Activated CD4-positive, alpha-beta T cell treated with anti-CD3 and anti-CD28 coated beads, Interleukin-2, amount 10 ng/mL, durations not matched to agents 7 days and 5 days (primary cell): ENCODE measurements at places on chromosomes 6 and 20. TPM values are rescaled to one million over a fixed set of nuclear protein-coding genes. Genes with fewer than 3 reads are reported as not detected.

GNAS-AS1 gene
- total RNA-seq = 0.96 TPM

DNA sequence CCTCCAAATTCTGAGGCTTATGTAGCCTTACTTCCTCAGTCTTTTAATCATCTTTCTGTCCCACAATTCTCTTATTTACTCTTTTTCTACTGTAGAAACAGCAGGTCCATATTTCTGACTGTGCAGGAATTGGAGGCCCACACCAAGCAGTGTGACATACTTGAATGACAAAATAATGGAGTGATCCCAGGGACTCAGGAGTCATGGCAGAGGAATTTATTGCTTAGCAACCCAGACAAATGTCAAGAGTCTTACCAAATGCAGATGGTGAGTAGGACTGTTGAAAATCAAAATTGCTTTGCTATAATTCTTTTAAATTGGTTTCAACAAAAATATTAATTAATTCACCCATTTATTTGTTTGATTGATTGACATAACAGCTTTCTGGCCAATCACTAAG is 59.9 kb downstream of the HTR1B start:
- H3K4me1 ChIP-seq = no peaks in the 10 kb centered on the region
- no peaks in the 10 kb centered on the region for H3K27me3 ChIP-seq
- no peak overlapping the region for H3K27ac ChIP-seq
- no peak for DNase-seq
- no peak overlapping the region for H3K4me3 ChIP-seq

EPB41L1 gene
- not detected for total RNA-seq

PRSS35 gene
- total RNA-seq = not detected

GRCh38 chr6:79602859-79603258 is 28.3 kb upstream of the SH3BGRL2 start:
- peaks cover under 1% of the 10 kb centered on the region for H3K27me3 ChIP-seq
- H3K36me3 ChIP-seq = no peaks in the 10 kb centered on the region
- H3K27ac ChIP-seq = no peak overlapping the region
- no peak for DNase-seq
- H3K4me3 ChIP-seq = no peak overlapping the region

HLA-DMB gene
- 8.5 TPM for total RNA-seq

SPTLC3 gene
- total RNA-seq = 1.1 TPM

- no peaks in the 10 kb centered on the region for H3K27me3 ChIP-seq
- H3K4me3 ChIP-seq = no peak overlapping the region
- no peaks in the 10 kb centered on the region for H3K4me1 ChIP-seq
- no peaks in the 10 kb centered on the region for H3K36me3 ChIP-seq
- no peak for DNase-seq
Measured at GRCh38 chr6:134065706-134066105, 13.3 kb upstream of the SLC2A12 start.

- no peak overlapping the region for H3K27ac ChIP-seq
- no peak overlapping the region for H3K4me3 ChIP-seq
- H3K4me1 ChIP-seq = no peaks in the 10 kb centered on the region
- no peaks in the 10 kb centered on the region for H3K36me3 ChIP-seq
Measured at GRCh38 chr6:141303907-141304306, 828.8 kb upstream of the GJE1 start.

GRCh38 chr6:156994215-156995076 is 217.3 kb downstream of the ARID1B start:
- no peak overlapping the region for H3K27ac ChIP-seq
- H3K4me3 ChIP-seq = no peak overlapping the region
- H3K4me1 ChIP-seq = no peaks in the 10 kb centered on the region

TCP11 gene
- not detected for total RNA-seq

GRCh38 chr6:7140631-7141378 is 33.0 kb downstream of the RREB1 start:
- H3K27ac ChIP-seq = peak overlapping the region; percentile 80
- no peaks in the 10 kb centered on the region for H3K27me3 ChIP-seq
- peak overlapping the region; percentile 78 for H3K4me3 ChIP-seq
- peaks cover 7% of the 10 kb centered on the region for H3K36me3 ChIP-seq

- peaks cover 2% of the 10 kb centered on the region for H3K27me3 ChIP-seq
- H3K36me3 ChIP-seq = no peaks in the 10 kb centered on the region
- H3K4me1 ChIP-seq = no peaks in the 10 kb centered on the region
Measured at GRCh38 chr20:58103961-58104360, 124.5 kb downstream of the ANKRD60 start.

DNA sequence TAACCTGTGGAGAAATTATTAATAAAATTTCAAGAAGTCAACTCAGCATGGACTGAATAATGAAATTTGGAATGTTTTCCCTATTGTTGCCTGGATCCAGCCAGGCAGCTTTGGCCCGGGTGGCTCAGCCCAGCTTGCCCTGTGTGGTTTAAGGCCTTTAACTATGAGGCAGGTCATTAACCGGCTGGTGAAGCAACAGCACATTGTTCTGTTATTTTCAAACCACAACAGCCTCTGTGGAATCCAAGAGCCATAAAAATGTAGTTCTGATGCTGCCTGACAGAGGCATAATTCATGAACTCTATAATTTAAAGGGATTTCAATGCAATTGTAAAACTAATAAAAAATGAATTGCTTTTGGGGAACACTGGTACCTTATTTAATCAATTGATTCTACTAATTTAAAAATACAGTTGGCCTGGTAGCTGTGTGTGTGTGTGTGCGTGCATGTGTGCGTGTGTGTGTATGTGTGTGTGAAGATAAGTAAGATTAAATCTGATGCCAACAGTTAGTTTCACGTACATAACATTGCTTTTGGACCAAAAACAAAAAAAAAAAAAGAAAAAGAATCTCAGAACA is 117.7 kb downstream of the RPS12 start:
- H3K36me3 ChIP-seq = no peaks in the 10 kb centered on the region
- no peak overlapping the region for H3K4me3 ChIP-seq
- no peaks in the 10 kb centered on the region for H3K4me1 ChIP-seq
- no peak overlapping the region for H3K27ac ChIP-seq

NRM gene
- 43.1 TPM for total RNA-seq

DNA sequence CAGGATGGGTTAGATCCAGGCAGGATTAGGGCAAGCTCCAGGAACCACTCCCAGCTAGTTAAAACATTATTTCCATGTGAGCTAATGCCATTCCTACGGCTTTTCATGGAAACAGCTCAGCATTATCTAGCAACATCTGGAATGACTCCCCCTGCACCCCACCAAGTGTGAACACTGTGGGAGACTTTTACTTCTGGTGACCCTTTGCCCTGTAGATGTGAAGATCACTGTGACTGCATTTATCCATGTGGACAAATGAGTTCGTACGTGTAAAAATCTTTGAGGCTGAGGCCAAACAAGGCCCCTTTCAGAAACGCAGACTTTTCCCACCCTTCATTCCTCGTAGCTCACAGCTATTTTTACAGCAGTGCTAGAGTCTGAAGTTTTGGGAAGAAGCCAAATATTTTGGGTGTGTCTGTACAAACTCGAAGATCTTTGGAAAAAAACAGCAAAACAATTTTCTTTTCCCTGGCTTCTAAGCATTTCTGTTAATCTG is 221.8 kb upstream of the SOX4 start:
- no peak overlapping the region for H3K27ac ChIP-seq
- peaks cover 2% of the 10 kb centered on the region for H3K27me3 ChIP-seq
- no peak for DNase-seq
- no peaks in the 10 kb centered on the region for H3K36me3 ChIP-seq
- H3K4me1 ChIP-seq = no peaks in the 10 kb centered on the region

DNA sequence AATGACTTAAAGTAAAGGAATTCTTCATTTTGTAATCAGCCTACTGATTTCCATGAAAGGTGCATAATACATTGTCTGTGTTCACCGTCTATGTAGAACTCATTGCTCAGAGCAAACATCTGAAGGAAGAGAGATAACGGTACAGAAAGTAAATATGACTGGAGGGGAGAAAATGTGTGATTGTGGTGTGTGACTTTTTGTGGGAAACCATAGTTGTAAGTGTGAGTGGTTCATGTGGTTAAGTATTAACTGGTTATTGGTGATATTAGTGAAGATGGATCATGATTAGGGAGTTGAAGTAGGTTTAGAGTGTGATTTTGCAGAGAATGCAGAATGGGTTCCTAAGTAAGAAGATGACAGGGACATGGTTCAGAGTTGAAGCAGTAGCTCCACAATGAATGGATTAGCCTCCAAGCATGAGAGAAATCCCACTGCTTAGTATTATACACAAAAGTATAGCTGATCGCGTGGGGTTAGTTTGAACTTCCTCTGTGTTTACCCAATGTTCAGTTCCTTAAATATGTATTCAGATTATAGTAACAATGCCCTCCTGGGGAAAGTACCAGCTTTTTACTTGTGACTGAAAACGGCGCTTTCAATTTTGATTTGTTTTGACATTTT is 368.9 kb downstream of the UTRN start:
- H3K36me3 ChIP-seq = peaks cover 19% of the 10 kb centered on the region
- H3K27ac ChIP-seq = peak overlapping the region; percentile 26
- peaks cover 19% of the 10 kb centered on the region for H3K4me1 ChIP-seq
- no peaks in the 10 kb centered on the region for H3K27me3 ChIP-seq

DNA sequence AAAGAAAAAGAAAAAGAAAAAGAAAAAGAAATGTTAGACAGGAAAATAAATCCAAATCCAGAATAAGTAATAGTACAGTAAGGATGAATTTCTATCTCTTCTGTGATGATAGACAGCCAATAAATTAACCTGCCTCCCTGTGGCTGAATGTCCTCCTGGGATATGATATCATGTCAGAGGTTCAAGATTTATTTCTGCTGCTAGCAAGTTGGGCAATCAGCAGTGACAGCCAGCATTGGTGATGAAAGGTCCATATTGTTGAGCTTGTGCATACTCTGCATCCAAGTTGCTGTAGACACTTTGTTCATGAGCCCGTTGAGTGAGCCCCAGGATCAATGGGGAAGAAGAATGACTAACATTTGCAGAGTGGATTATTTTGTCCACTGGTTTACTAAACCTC is 44.9 kb upstream of the CEP85L start:
- peaks cover 40% of the 10 kb centered on the region for H3K4me1 ChIP-seq
- H3K4me3 ChIP-seq = no peak overlapping the region
- peaks cover 74% of the 10 kb centered on the region for H3K36me3 ChIP-seq
- H3K27me3 ChIP-seq = no peaks in the 10 kb centered on the region
- no peak for DNase-seq

DNA sequence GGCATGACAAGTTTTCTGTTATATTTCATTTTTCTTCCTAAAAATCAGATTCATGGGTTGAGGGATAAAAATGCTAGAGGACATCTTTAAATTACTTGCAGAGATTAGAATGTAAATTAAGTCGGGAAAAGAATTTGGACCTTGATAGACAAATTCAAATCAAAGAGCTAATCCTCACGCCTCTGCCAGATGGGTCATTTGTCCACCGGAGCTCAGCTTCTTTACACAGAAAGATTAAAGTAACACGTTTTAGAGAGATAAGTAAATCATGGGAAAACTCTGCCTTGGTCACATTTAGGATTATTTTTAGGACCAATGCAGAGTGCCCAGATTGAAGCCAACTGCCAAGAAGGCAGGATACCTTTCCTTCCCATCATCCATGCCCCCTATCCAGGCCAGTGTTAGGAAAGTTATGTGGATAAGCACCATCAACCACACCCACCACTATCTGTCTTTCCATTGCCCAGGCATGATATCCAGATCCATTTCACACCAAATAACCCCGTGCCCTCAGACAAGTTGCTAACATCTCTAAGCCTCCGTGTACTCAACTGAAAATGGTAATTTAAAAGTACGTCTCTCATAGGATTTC is 397.4 kb upstream of the PLCB4 start:
- peaks cover 3% of the 10 kb centered on the region for H3K27me3 ChIP-seq
- H3K36me3 ChIP-seq = no peaks in the 10 kb centered on the region
- DNase-seq = no peak
- H3K4me3 ChIP-seq = no peak overlapping the region
- no peak overlapping the region for H3K27ac ChIP-seq

- H3K36me3 ChIP-seq = peaks cover 26% of the 10 kb centered on the region
- peaks cover 58% of the 10 kb centered on the region for H3K4me1 ChIP-seq
- H3K27me3 ChIP-seq = no peaks in the 10 kb centered on the region
- H3K27ac ChIP-seq = peak overlapping the region; percentile 54
- H3K4me3 ChIP-seq = no peak overlapping the region
Measured at GRCh38 chr6:90136176-90136575, 160.5 kb downstream of the BACH2 start.

DNA sequence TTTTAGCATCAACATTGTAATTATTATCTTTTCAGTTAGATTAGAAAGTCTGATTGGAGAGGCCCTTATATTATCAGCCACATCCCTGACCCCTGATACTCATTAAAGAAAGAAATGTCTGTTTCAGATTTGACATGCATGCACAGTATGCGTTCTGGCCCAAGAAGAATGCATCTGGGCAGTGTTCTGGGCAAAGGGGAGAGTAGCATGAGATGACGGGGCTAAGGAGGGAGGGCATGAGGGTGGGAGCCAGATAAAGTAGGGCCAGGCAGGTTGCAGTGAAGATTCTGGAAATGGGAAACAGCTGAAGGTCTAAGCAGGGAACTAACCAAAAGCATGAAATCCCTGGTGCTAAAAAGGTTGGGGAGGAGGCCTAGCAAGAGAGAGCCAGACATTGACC is 7.3 kb downstream of the SAYSD1 start:
- H3K27me3 ChIP-seq = no peaks in the 10 kb centered on the region
- H3K36me3 ChIP-seq = peaks cover 47% of the 10 kb centered on the region
- DNase-seq = no peak
- no peak overlapping the region for H3K27ac ChIP-seq

ADAM33 gene
- total RNA-seq = not detected

GRCh38 chr20:6178537-6178936 is 55.7 kb upstream of the FERMT1 start:
- H3K27ac ChIP-seq = no peak overlapping the region
- H3K4me1 ChIP-seq = no peaks in the 10 kb centered on the region
- no peak overlapping the region for H3K4me3 ChIP-seq
- no peaks in the 10 kb centered on the region for H3K36me3 ChIP-seq
- no peak for DNase-seq

DNA sequence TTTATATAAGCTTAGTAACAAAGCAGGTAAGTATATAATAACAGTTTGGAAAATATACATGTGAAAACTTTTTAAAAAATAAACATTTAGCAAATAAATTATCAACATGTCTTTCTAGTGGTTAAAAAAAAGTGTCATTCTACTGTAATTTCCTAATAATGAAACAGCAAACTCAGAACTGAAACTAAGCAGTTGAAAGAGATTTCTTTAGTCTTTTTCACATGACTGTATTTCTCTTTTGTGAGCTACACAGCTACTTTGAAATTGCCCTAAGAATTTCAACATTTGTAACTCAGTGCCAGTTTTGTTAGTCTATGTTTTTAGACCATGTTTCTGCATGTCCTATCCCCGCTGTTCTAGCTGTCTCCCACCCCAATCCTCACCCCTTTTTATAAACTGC is 28.4 kb upstream of the SDHAF4 start:
- no peaks in the 10 kb centered on the region for H3K36me3 ChIP-seq
- no peak overlapping the region for H3K4me3 ChIP-seq
- no peak for DNase-seq

GRCh38 chr20:25865715-25866656 is 169.3 kb upstream of the ZNF337 start:
- no peak overlapping the region for H3K27ac ChIP-seq
- peak; percentile 75 for DNase-seq
- H3K4me3 ChIP-seq = peak overlapping the region; percentile 47
- peaks cover 63% of the 10 kb centered on the region for H3K27me3 ChIP-seq
